ENCODE measurements at places on chromosomes 1 and 21.

DNA sequence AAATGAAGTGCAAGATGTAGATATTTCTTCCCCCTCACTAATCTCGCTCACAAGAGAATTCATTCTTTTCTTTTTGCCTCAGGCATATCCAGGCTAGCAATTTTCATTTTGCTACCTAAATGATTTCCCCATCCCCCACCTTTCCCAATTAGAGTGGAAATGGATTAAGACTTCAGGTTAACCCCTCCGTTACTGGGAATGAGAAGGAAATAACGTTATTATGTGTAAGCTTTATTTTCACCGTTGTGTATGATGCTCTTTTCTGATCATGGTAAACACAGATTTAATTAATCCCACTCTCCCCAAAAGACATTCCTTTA is 143.9 kb downstream of the RUNX1 start:
- DNase-seq: no peak

GRCh38 chr1:154502066-154502743 is at the start of the genes SHE and TDRD10:
Gene SHE, minus strand, starts transcription at chr1:154502412. Its CDS starts 386 bp downstream, at chr1:154502026.
Gene TDRD10, plus strand, starts transcription at chr1:154502219. Its CDS starts 4,685 bp downstream, at chr1:154506904.
- no peak for DNase-seq

DNA sequence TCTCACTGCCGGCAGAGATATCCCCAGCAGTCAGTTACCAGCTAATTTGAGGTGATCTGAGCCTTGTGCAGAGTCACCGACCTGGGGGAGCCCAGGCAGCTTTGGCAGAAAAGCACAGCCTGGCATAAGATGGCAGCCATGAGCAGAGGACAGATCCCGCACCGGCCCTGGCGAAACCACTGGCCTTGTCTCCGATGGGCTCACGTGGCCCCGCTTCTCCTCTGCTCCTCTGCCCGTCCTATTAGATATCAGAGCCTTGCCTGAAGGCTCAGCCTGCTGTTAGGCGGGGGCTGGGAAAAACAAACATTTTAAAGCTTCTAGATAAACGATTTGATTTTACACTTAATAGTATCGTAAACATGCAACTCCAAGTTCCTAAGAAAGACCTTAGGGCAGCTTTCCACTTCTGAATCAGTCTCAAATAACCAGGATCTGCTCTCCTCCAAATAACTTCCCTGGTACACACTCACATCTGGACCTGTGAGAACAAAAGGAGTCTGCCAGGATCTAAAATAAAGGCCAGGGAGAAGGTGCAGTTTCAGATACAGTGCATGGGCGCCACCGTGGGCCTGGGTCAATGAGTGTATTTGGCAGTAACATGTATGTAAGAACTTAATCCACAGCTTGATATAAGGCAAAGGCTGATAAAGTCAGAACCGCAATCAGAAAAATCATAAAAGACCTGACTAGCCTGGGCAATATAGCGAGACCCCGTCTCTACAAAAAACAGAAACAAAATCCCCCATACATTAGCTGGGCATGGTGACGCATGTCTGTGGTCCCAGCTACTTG is 10.0 kb downstream of the EDARADD start:
- DNase-seq: no peak

GRCh38 chr1:240827786-240828185 is 215.8 kb upstream of the GREM2 start:
- no peak for DNase-seq

GRCh38 chr1:65255035-65255655 is 54.2 kb upstream of the DNAJC6 start:
- DNase-seq: no peak

DNA sequence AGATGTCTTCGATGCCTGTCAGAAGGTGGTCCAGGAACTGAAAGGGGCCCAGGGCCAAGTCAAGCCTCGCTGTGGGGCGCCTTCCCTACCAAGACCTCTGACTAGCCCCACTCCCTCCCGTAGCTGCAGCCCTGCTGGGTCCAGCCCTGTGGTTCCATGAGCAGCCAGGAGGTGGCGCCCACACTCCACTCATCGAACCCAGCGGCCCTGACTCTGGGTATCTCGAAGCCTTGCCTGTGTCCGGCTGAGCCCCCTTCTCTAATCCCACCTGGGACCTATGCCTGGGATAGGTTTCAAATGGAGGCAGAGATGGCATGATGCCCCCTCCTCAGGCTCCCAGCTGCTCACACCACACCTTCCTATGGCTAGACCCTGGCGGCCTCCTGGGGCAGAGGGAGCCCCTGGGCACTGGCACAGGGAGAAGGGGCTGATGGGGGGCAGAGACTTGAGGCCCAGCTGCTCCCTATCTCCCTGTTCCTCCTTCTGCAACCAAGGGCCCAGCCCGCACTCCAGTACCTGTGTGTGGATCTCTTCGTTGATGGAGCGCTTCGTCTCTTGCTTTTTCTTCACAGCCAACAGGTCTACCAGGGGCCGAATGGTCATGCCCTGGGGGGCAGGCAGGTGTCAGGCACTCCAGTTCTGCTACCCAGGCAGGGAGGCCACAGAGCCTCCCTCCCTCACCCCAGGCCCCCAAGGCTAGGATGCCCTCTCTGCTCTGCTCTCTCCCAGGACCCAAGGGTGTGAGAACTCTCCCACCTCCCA is 52.0 kb downstream of the SLC9A1 start:
- DNase-seq: no peak

- no peak for DNase-seq
Measured at GRCh38 chr1:110070671-110071242, at the start of gene ALX3. Gene ALX3, minus strand, starts transcription at chr1:110070672. Its CDS starts 60 bp downstream, at chr1:110070612.

Measured in SIG-M5 (cell line).